T-helper 2 cell treated with Interferon-gamma antibody and Interleukin-4, amounts not matched to agents 100 ng/mL and 5 ng/mL, for 36 hours (primary cell): ENCODE measurements at places on chromosomes 16 and 17. TPM values are rescaled to one million over a fixed set of nuclear protein-coding genes. Genes with fewer than 3 reads are reported as not detected.

Gene KRTAP2-1
- total RNA-seq, result not detected in 2 replicates

Gene KLHL10
- total RNA-seq, result 0.07 and 0.09 TPM in 2 replicates

Gene BHLHA9
- not detected in 2 replicates for total RNA-seq

Gene RPH3AL
- 3.5 and 4.9 TPM in 2 replicates for total RNA-seq

Gene BCAR1
- not detected in 2 replicates for total RNA-seq

Gene WRAP53
- 25.9 and 28.9 TPM in 2 replicates for total RNA-seq

Gene CCL22
- total RNA-seq, result 0.52 and 0.61 TPM in 2 replicates

Gene HSPB9
- not detected in 2 replicates for total RNA-seq

Gene CMC2
- 84.4 and 93.3 TPM in 2 replicates for total RNA-seq

Gene PRSS36
- total RNA-seq, result 1.3 TPM in 2 replicates

Gene PPY
- total RNA-seq, result not detected in 2 replicates

Gene CDH11
- total RNA-seq, result not detected in 2 replicates
